ENCODE measurements at places on chromosomes 1 and 21.

DNA sequence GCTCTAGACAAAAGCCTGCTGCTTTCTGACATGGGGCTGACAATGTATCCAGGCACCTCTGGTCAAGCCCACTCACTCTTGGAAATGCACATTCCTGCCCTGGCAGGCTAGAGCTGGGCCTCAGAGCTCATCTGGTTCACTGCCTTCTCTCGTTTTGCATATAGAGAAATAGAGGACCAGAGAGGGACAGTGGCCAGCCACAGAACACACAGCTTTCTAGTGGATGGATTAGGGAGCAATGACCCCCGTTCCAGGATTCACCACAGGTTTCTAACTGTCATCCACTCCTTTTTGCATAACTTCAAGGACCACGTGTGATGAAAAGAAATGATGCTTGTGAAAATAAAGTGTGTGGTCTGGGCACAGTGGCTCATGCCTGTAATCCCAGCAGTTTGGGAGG lies 129.6 kb upstream of the IGSF21 start:
- DNase-seq = no peak

- DNase-seq = no peak
Measured at GRCh38 chr1:210978316-210978973, 155.5 kb downstream of the KCNH1 start.

DNA sequence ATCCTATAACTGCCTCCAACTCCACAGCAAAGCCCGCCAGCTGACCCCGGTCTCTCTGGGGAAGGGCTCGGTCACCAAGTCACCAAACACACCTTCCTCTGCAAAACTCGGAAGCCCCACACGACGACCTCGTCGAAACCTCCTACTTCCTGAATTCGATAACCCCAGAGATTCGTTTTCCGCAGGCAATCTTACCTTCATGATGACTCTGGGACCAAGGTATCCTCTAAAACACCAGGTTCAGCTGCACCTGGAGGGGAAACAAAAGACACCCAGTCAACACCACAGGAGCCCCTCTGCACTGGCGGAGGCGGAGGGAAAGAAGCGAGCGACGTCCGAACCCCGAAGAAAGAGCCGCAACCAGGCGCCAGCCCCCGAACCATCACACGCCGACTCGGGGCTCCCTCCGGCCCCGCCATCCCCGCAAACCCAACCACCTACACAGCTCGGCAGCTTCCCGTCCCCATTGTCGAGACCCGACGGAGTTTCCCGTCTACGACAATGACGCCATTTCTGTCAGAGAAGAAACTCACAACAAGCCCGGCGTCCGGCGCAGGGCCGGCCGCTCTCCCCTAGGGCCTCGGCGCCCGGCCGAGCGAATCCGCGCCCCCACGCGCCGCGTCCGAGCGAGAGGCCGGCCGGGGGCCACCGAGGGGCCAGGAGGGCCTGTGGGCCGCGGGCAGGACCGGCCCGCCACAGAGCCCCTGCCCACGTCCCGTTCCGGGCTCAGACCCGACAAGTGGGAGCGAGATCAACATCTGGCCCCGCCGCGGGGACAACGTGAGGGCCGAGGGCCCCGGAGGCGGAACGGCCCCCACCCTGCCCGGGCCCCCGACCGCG lies 1.0 kb downstream of the ARID4B start:
- DNase-seq = peak; percentile 54

GRCh38 chr1:159827549-159827948 lies 876 bp downstream of the SLAMF8 start:
- peak; percentile 37 for DNase-seq

DNA sequence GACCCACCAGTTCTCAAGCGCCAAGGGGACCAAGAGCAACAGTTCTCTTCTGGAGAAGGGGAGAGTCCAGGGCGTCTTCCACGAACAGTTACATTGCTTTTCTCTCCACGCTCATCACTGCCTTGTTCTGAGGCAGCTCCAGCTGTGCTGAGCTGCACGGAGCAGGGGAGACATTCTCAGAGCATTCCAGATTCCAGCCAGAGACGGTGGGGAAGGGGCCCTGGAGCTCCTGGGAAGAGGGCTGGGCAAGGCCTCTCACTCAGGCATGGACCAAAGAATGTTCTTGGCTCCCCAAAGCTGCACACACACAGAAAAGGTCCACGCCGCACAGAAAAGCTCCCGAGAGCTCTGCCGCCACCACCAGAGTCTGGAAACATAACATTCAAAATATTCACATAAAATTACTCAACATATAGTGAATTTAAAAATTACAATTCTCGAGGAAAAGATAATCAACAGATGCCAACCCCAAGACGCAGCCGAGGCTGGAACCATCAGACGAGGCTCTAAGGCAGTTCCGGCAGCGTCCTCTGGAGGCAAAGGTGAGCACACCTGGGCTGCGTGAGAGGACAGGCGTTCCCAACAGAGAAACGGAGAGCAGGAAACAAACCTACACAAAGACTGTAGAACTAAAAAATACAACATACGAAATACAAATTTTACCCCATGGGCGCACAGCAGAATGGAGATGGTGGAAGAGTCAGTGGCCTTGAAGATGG lies 40.5 kb downstream of the UBE2G2 start:
- no peak for DNase-seq

DNA sequence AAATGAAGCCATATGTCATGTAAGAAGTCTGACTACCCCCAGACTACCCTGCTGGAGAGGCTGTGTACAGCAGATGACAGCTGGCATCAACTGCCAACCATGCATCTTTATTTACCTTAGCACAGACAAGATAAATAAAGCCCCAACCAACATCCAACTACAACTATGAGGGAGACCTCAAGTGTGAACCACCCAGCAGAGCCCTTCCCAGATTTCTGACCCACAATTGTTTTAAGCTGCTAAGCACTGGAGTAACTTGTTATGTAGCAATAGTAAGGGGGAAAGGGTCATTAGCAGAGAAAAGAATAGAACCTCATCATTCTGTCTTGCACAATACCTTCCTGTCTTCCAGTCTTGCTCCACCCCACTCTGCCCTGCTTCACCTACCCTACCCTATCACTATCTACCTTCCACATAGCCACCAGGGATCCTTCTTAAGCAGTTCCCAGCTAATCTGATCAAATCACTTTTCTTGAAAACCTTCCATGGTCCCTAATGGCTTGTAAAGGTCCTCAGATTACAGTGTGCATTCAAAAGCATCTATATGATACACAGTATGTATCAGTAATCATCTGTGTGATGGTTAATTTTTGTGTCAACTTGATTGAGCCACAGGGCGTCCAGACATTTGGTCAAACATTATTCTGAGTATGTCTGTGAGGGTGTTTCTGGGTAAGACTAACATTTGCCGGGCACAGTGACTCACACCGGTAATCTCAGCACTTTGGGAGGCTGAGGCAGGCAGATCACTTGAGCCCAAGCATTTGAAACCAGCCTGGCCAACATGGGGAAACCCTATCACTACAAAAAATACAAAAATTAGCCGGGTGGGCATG lies 19.6 kb upstream of the RBM15 start:
- no peak for DNase-seq

DNA sequence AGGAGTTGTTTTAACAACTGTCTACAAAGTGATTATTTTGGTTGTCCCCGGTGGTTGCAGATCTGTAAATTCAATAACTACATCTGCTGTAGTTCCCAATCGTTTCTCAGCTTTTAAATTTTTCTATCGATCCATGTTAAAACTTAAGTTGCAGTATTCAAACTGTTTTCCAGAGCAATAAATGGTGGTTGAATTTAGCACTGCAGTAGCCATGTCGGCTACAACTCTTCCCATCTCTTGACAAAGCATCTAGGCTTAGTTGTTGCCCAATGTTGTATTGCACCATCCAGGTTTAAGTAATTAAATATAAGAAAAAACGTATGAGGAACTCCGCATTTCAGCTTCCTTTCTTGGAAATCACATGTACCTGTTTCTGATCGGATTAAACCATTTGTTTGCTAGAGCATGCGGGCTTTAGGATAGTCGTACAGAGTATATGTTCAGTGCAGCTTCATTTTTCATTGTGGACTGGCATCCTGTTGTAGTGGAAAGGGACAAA lies 996 bp downstream of the CNIH4 start:
- no peak for DNase-seq

DNA sequence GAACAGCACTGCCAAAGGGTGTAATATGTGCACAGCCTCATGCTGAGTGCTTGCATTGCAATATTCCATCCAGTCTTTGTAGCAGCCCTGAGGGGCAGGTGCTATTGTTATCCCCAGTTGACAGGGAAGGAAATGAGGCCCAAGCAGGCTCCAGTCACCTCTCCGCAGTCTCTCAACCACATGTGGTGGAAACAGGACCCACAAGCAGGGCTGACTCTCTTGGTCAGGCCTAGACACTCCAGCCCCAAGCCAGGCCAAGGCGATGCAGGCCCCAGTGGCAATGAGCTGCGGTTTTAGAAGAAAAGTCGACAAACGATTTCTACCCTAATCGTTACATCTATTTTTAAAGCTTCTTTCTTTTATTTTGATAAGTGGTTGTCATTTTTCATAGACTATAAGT lies 52.6 kb upstream of the GADD45A start:
- DNase-seq = no peak

GRCh38 chr1:43836267-43836951 lies 97.2 kb upstream of the ARTN start:
- DNase-seq = peak; percentile 46

GRCh38 chr1:39960431-39960958 lies 5.5 kb downstream of the MFSD2A start:
- no peak for DNase-seq

DNA sequence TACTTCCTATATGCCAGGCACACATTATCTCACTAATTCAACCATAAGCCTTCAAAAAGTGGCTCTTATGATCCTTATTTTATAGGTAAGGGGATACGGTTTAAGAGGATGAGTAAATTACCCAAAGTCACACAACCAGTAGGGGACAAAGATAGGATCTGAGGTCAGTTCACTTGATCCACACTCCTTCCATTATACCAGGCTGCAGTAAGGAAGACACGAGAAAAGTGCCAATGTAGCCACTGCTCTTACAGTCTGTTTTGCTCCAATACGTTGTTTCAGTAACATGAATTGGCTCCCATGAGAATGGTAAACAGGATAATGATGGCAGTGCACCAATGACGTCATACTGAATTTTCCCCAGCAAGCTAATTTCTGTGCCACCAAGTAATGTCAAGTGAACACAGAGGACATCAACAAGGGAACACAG lies 15.4 kb upstream of the GUCA2A start:
- no peak for DNase-seq

- DNase-seq = no peak
Measured at GRCh38 chr1:231295938-231296337, 41.7 kb downstream of the EXOC8 start.

DNA sequence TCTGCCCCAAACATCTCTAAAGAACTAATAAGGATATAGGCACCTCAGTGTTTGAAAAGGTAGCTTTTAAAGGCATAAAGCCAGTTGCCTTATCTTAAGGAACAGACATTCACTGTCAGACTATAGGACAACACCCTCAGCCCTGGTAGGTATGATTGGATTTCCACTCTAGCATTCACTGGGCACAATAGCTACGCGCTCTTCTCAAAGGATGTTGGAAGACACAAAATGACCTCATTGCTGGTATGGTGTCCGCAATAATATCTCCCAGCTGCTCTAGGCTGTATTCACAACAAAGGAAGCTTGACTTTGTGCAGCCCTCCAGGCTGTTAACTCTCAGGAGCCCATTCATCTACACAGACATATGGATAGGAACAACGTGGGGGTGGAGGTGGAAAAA lies 119.4 kb upstream of the CXADR start:
- no peak for DNase-seq

GRCh38 chr1:25099343-25099951 lies 132.9 kb downstream of the SYF2 start:
- DNase-seq = peak; percentile 50

- DNase-seq = no peak
Measured at GRCh38 chr1:65308781-65309303, 501 bp upstream of the DNAJC6 start.

DNA sequence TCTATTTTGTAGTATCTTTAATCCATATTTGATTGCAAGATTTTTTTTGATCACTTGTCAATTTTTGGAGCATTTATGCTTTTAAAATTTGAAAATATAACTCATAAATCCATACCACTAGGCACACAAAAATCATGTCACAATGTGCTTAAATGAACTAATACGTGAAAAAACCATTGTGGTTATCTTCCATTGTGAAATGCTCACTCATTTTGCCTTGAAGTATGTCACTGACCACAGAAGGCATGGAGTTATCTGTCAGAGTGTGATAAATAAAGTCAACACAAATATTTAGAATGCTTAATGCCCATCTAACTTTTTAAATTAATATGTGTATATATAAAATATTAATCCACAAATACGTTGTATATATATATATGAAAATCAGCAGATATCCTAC lies 347.2 kb downstream of the PTPRC start:
- no peak for DNase-seq

- no peak for DNase-seq
Measured at GRCh38 chr1:202862679-202863560, 26.0 kb downstream of the RABIF start.

GRCh38 chr1:247647864-247648263 lies 31.7 kb downstream of the OR13G1 start:
- no peak for DNase-seq

- DNase-seq = no peak
Measured at GRCh38 chr1:54259546-54260140, 59.7 kb downstream of the MRPL37 start.

- no peak for DNase-seq
Measured at GRCh38 chr1:242524571-242525359, at the start of gene PLD5. Gene PLD5, minus strand, starts transcription at chr1:242524697.

- DNase-seq = no peak
Measured at GRCh38 chr1:225748529-225748928, 29.1 kb upstream of the SRP9 start.

GRCh38 chr1:85128316-85128715 lies 72.5 kb downstream of the SYDE2 start:
- no peak for DNase-seq

DNA sequence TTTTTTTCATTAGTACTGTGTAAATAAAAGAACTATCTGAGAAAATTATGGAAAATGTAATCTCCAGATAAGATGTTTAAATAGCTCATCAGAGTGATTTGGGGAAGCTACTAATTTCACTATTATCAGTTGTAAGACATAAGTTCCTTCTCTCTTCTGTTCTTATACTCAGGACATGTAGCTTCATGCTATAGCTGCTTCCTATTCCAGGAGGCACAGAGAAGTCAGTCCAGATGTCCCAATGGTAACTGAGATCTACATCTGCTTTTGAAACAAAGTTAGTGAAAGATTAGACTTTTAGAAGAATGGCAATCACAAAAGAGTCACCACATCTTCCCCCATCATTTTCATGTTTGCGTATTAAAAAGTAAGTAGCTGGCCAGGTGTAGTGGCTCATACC lies 5.6 kb downstream of the MAP3K21 start:
- DNase-seq = no peak

DNA sequence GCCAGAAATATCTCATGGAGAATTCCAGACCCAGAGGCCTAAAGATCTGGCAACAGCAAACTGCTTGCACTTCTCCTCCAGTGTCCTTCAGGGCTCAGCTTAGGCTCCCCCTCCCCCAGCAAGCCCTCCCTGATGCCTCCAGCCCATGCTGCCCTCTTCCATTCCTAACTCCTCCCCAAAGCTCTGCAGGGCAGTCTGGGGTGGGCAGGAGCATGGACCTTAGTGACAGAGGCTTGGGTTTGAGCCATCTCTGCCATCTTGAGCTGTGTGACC lies 436.8 kb downstream of the PTPRU start:
- DNase-seq = no peak

- DNase-seq = no peak
Measured at GRCh38 chr1:33515607-33516006, 43.2 kb downstream of the ZSCAN20 start.
